Hematopoietic multipotent progenitor cell treated with erythropoietin and hydrocortisone succinate and interleukin-3 and kit ligand, for 4 days (in vitro differentiated cells): ENCODE measurements at places on chromosomes 2 and 18.

DNA sequence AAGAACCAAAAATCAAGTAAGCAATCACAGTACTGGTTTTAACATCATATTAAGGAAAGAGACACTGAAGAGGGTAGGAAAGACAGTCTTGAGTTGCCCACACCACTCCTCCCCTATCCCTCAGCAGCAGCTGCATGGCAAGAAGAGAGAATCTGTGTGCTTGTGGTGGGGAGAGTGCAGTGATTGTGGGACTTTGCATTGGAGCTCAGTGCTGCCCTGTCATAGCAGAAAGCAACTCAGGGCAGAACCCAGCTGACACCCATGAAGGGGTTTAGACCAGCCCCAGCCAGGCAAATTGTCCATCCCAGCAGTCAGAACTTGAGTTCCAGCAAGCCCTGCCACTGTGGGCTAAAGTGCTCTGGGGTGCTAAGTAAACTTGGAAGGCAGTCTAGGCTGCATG lies 40.8 kb upstream of the INPP4A start:
- no peak for DNase-seq

- DNase-seq: no peak
Measured at GRCh38 chr18:44723411-44723810, 42.7 kb downstream of the SETBP1 start.

DNA sequence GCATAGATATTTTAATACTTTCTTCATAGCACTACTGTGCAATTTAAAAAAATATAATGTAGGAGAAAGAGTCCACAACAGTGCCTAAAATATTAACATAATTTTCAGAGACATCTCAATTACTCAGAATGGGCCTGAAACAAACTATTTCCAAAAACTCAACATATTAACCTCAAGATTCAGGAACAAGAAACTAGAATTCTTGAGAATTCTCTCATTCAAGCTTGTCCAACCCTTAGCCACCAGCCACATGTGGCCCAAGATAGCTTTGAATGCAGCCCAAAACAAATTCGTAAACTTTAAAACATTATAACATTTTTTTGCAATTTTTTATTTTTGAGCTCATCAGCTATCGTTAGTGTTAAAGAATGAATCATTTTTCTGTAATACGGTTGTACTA lies 35.2 kb downstream of the LNPK start:
- no peak for DNase-seq

DNA sequence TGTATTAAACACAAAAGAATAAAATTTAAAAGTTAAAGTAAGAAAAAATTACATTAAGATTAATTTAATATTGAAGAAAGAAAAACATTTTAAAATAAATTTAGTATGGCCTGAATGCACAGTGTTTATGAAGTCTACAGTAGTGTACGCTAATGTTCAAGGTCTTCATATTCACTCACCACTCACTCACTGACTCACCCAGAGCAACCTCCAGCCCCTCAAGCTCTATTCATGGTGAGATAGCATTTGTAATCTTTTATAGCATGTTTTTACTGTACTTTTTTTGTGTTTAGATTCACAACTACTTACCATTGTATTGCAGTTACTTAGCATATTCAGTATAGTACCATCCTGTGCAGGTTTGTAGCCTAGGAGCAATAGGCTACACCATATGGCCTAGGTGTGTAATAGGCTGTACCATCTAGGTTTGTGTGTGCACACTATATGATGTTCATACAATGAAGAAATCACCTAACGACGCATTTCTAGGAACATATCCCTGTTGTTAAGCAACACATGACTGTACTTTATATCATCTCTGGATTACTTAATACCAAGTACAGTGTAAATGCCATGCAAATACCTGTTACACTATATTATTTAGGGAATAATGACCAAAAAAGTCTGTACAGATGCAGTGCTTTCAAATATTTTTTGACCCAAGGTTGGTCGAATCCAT lies 144.0 kb upstream of the IL1R2 start:
- no peak for DNase-seq

DNA sequence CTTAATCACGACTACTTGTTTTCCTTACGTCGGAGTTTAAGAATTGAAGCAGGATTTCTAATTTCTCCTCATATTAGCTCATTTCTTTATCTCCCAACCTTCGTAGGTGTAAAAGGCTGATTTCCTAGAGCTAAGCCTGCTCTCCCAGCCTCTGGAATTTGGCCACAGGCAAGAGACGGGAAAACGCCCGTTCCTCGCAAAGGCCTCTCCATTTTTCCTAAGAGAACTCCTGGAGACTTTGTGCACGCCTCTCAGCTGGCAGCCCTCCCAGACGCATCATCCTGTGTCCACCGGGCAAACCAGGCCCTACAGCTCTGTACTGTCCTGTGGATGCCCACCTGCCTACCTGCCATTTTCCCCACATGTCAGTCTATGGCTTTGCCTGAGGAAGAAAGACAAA lies 106.3 kb downstream of the FTCDNL1 start:
- no peak for DNase-seq

DNA sequence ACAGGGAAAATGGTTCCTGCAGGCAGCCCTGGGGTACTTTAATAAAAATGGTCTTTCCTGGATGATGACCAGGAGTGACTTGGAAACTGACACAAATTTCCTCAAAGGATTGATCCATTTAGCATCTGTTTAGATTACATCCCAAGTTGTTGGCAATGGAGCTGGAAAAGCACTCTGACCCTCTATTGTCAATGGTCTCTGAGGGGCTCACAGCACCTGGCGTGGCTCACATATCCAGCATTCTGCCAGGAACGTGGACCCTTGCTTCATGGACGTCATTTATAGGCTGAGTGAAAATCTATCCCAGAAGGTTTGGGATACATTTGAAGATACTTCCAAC lies 43.8 kb downstream of the SERTAD2 start:
- DNase-seq: no peak

GRCh38 chr2:98804265-98804650 lies 73.3 kb upstream of the MGAT4A start:
- DNase-seq: no peak

- no peak for DNase-seq
Measured at GRCh38 chr2:212692466-212692865, 153.9 kb upstream of the ERBB4 start.

GRCh38 chr2:30305235-30305634 lies 73.9 kb downstream of the LBH start:
- DNase-seq: peak; percentile 46

DNA sequence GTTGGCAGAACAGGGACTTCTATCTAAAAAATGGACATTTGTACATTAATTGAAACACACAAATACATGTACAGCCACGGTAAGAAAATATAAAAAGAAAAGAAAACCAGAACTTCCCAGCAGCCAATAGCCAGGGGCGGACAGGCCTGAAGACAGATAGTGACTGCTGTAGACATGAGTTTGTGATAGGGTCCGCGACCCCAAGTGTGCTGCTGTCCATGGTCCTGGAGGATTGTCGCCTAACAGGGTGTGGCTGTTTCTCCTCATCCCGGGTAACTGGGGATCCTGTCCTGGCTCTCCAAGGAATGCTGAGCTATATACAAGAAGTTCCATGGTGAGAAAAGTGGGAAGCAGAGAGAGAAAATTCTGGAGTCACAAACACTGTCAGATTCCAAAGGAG lies 266.5 kb upstream of the SALL3 start:
- peak; percentile 32 for DNase-seq

- peak; percentile 19 for DNase-seq
Measured at GRCh38 chr2:112493858-112494648, 12.1 kb downstream of the TTL start.

DNA sequence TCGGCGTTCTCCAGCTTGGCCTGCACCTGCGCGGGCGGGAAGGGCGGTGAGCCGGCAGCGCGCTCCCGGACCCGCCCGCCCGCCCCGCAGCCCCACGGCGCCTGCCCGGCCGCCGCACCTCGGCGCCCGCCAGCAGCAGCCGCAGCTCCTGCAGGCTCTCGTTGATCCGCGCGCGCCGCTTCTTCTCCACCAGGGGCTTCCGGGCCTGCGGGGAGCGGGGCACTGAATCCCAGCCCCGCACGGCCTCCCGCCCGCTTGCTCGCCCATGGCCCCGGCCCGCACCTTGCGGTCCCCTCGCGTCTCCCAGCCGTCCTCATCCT lies 335 bp downstream of the HES6 start:
- peak; percentile 62 for DNase-seq

DNA sequence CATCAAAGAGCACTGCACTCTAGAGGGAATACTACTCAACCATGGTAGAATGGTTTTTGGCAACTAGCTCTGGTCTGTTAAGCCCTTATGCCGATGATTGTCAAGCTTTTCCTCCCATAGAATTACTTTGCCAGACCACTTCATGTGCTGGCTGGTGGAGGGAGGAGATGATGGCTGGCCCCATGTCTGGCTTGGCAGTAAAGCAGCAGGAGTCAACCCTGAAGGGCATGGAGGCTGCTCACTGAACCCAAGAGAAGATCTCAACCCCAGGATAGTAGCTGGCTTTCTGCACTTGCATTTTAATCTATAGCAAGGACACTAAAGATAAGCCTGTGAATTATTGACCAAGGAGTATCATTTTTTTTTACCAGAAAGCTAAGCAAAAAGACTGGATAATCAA lies 309.9 kb downstream of the PIEZO2 start:
- no peak for DNase-seq

DNA sequence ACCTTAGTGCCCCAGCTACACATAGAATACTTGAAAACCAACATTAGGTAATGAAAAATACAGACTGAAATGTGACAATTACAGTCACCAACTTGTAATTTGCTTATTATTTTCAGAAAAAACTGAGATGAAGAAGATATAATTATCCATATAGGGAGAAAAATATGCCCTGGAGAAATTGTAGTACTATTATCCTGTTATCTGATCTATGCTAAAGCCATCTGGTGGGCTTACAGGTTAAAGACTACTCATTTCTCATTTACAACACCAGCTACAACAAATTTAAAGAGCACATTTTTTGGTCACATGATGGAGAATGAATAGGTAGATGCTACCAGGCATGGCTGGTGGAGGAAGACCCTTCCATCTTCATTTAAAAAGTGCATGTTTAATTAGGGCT lies 79.6 kb upstream of the NYAP2 start:
- DNase-seq: no peak

DNA sequence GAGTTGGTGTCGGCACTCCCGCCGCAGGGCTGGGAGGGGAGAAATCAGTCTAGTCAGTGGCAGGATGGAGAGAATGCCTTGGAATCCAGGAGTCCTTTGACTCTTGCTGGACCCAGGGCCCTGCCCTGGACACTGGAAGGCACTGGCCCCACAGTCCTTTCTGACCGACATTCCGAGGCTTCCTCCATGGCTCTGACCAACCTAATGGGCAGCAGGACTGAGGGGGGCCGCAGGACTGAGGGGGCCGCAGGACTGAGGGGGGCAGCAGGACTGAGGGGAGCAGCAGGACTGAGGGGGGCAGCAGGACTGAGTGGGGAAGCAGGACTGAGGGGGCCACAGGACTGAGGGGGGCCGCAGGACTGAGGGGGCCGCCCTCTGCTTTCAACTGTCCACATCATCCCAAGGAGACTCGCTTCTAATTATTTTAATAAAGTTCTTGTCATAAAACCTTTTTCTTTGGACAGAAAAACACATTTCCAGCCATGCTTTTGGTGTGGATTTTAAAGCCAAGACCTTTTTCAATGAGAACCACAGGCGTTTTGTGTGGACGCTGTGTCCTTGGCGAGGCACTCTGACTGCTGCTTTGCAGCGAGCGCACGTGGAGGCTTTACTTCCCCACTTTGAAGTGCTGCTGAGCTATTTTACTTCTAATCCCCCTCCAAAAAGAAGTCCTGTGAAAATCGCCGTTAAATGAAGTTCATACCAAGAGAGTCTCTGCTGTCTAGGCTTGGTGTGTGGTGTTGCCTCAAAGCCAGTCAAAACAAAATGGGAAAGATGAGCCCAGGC lies 226.1 kb downstream of the TWIST2 start:
- DNase-seq: no peak

DNA sequence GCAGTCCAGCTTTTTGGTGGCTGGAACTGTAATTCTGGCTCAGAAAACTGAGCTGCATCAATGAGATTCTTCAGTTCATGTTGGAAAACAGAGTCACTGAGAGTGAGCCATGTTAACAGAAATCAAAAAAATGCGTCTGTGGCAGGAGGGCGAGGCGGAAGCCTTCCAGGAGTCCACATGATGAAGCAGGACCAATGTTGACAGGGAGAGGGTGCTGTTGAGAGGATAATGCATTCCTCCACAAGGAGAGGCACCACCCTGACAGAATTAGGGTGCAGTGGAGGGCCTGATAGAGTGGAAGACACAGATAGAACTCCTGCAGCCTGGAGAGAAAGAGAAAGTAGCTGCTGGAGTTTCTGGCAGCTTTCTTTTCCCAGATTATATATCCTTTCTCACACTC lies 111.5 kb downstream of the MGAT5 start:
- peak; percentile 25 for DNase-seq

DNA sequence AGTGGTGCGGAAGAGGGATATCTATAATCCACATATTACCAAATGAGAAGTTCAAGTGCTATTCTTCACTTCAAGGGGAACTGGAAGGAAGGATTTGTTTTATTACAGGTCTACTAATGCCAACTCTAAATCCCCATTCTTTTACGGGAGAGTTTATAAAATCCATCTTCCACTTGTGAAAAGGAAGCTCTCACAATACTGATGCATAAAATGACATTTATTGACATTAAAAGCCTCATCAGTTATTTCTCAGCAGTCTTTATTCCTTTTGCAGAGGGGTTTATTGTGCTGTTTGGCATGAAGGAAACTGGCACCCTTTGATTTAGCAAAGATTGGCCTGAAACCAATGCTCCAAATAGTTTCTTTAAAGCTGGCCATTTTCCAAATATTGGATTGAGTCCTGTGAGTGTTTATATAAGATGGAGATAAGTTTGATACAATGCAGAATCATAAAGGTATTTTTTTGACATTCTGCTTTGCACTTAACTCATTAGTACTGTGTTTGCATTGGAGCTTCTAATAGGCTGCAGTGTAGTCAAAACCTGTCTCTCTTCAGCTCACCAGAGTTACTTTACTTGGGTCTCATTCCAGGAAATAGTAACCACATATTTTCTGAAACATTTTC lies 26.6 kb downstream of the LRP1B start:
- no peak for DNase-seq

DNA sequence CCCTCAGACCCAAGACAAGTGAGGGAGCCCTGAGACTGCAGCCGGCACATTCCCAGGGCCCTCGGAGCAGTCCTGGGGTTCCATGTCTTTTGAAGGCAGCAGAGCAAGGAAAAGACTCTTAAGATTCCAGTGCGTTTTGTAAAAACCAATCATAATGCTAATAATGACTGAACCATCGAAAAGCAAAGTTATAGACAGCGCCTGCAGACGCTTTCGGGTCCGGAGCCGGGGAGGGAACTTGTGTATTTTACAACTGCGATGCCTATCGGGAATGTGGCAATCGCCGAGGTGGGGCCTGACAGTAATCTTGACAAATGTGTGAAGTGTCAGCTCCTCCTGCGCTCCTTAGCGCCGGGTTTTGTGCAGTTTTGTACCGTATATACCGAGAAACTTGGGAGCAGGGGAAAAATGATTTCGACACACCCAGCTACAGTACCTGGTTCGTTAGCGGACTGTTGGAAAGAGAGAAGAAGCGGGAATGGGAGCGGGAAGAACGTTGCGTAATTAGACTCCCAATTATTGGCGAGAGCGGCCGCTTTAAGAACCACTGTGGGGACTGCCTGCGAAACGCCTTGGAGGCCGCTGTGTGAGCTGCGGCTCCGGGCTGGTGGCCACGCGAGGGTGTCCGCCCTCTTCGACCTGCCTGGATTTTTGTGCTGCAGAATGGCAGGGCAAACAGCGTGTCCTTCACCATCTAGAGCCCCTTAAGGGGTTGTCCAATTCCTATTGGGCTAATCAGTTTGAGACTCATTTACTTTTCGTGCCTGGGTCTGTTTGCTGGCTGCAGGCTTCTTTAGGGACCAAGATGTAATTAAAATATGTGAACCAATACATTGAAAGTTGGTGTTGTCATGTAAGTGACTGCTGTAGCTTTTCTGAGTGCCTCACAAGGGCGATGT lies 2.4 kb downstream of the EPAS1 start:
- DNase-seq: peak; percentile 78

- DNase-seq: no peak
Measured at GRCh38 chr2:226052772-226053416, 653.4 kb downstream of the NYAP2 start.
